ENCODE measurements at places on chromosomes 7 and 10.

DNA sequence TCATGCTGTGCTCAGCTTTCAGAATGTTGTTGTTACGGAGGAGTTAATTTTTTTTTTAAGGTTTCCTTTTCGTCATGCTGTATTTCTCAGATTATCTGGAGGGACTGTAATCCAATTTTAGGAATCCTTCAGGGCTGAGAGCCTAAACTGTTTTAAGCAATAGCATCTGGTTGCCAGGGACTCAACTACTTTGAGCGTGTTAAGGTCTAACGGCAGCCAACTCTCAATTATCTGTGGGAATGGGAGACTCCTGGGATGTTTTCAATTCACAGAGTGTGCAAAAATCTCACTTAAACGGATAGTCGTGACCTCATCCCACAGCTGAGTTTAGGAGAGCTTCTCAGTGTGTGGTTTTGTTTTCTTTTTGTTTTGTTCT, 291.7 kb downstream of the AUTS2 start:
- no peak for DNase-seq

GRCh38 chr10:43205681-43206390, 61.0 kb downstream of the RASGEF1A start:
- DNase-seq, result no peak

GRCh38 chr10:102368077-102368476, 27.4 kb upstream of the NFKB2 start:
- DNase-seq, result no peak

DNA sequence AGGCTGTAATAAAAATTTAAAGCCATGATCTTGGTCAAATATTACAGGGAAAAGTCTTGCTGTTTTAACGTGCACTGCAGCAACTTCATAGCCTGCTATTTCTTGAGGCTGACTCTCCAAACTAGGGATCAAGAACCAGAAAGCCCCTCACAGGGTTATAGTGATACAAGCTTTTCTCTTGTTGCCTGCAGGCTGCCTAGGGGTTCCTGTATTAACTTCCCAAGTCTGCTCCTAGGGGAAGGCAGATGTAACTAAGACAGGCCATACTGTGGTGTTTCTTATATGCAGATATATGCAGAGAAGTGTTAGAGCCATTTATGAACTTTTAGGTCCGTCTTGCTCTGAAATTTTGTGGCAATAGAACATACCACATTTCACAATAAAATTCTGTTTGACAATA, 175.7 kb downstream of the FOXP2 start:
- no peak for DNase-seq

DNA sequence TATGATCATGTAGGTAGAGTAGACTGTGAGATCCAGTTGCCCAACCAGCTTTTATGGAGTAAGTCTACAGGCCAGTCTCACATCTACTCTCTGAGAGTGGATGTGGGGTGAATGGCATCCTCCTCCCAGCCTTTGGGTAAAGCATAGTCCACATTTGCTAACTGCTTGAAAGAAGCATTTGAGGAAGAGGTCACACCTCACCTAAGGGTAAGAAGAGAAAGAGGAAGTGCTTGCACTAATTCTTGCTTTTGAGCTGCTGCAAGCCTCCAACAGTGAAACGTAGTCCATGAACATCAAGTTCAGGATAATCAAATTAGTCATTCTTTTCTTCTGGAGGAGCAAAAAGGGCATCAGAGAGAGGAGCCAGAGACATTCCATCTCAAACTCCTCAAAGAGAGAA, 93.9 kb upstream of the AGR3 start:
- DNase-seq, result no peak

DNA sequence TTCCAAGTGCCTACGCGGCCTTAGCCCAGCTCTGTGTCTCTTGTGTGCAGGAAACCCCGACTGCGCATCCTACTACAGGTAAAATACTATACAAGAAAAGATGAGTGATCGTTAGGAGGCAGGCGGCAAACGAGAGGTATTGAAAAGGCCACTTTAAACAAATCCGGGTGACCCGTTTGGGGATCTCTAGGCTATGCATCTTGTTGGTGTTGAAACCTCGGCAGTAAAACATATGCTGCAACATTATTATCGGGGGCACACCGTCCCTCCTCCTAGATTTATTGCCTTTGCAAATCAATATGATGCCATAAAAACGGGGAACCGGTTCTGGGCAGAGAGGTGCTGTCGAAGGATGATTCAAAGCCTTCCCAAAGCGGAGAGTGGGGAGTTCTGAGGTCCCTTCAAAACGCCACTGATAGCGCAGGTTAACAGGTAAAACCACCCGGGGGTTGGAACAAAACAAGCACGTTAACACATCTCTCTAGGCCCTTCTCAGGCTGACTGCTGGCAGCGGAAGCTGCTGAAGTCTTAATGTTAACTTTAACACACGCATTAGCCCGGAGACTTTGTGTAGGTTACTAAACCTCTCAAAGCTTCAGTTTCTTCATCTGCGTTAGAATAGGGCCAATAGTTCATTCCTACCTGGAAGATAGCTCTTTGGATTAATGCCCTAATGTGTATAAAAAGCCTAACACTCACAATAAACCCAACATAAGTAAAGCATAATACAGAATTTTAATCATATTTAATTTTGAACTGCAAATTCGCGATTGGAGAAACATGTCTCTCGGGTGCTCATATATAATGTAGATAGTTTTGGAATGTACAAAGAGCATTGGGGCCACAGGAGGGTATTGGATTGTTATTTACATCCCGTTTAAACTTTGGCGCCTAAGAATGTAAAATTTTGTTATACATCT, 2.6 kb upstream of the TBX20 start:
- no peak for DNase-seq

DNA sequence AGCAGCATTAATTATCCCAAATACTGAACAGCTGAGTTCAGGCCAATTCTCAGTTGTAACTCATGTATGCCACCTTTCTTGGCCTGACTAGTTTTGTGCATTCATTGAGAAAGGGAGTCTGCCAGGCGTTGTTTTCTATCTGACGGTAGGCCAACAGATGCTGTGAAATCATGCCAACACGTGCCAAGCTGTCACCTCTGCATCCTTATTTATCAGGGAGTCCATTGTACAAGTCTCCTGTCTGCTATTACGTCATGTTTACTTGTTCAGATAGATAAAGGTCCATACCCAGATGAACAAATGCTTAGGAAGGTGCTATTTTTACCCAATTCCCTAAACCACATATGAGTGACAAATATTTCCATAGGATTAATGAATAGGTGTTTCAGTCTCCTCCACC, 127.2 kb upstream of the CDK6 start:
- DNase-seq, result no peak

- no peak for DNase-seq
These were observed 724.5 kb downstream of the ANKRD7 start for GRCh38 chr7:118949031-118949430.

DNA sequence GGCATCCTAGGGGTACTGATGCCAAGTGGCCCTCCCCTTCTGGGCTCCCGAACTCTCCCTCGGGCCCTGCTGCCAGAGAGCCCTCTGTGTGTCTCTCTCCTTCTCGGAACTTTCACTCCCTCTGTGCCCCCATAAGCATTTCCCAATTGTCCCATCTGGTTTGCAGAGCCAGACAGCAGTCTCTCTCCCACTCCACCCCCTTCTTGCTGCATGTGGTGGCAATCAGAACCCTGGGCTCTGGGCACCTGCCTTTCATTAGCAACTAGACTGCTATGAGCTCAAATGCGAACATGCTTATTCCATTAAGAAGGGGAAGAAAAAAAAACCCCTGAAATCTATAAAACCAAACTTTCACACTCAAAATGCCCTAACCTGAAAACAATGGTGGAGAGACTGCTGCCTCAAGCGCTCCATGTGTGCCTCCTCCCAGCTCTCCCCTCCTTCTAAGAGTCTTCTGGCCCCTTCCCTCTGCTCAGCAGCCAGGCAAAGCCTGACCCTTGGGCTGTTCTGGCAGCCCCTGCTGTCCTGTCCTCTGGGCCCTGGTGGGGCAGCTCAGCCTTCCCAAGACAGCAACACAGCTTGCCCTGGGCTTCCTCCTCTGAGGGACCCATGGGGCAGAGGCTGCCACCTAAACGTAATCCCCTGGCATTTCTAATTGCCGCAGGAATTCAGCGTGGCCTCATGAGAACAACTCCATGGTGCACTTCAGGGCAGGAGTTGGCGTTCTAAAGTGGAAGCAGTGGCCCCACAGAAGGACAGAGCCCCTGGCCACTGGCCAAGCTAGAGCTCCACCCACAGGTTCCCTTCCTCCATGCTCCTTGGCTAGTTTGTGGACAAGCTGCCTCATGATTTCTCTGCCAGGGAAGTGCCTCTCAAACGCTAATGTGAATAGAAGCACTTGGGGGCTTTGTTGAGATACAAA, 415.4 kb downstream of the PLXNA4 start:
- no peak for DNase-seq

- DNase-seq, result no peak
These were observed 93.6 kb upstream of the PCBD1 start for GRCh38 chr10:70981936-70982335.

- DNase-seq, result no peak
These were observed 18.4 kb downstream of the NKX2-3 start for GRCh38 chr10:99551158-99551557.

DNA sequence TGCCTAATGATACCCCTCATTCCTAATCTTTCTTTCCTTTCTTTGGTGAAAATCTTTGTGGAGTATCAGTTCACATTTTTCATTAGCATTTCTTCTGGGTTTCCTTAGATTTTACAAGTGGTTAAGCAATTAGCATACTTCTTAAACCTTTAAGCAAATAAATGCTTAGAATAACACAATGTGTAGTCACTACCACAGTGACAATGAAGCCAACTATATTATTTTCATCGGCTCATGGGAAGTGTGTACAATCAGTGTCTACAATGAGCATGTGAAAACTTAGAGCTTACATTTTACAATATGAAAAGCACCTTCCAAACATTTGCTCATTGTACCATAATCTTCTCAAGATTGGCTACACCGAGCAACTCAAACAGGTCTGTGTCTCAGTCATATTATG, 176.2 kb upstream of the PLXNA4 start:
- DNase-seq, result no peak

DNA sequence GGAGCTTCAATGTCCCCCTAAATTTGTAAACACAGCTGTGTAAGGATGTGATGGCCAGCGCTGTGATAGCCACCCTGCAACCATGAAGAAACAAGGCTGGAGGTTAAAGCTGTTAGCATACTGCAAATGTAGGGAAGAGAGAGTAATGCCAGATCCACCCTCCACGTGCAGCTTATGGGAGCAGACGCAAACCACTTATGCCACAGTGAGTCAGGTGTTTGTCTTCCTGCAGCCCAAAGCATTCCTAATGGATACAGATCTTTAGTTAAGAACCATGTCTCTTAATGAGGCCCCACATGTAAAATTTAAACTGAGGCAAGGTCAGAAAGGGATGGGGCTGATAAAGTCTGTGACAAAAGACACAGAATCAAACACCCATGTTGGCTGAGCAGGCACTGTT, 13.6 kb upstream of the MYL7 start:
- no peak for DNase-seq

GRCh38 chr10:1068380-1069361, 12.5 kb downstream of the WDR37 start:
- DNase-seq, result no peak

DNA sequence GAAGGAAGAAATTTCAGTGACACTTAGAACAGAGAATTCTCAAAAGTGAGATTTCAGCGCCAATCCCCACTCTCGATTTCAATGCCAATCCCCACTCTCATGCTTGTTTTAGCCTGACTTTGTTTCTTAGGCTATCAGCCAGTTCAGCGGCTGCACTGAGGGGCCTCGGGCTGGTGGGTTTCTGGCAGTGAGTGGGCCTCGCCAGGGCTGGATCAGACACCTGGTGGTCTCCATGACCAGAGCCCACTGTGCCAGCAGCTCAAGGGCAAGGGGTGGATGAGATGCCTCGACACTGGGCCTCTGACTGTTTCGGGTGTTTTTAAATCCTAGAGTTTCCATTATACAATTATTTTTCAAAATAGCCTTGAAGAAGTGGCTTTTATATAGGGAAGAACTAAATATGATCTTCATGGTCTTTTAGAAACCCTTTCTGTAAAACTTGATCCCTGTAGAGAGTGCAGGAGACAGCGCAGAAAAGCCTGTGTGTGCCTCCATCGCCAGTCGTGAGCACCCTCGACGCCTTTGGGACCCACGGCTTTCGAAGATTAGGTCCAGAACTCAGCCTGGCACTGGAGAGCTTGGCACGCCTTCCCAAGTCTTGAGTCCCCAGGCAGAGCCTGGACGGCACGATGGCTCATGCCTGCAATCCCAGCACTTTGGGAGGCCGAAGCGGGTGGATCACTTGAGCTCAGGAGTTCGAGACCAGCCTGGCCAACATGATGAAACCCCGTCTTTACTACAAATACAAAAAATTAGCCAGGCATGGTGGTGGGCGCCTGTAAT, 76.2 kb downstream of the INPP5A start:
- DNase-seq, result no peak

GRCh38 chr10:95350219-95350829, 59.5 kb upstream of the PDLIM1 start:
- DNase-seq, result no peak

DNA sequence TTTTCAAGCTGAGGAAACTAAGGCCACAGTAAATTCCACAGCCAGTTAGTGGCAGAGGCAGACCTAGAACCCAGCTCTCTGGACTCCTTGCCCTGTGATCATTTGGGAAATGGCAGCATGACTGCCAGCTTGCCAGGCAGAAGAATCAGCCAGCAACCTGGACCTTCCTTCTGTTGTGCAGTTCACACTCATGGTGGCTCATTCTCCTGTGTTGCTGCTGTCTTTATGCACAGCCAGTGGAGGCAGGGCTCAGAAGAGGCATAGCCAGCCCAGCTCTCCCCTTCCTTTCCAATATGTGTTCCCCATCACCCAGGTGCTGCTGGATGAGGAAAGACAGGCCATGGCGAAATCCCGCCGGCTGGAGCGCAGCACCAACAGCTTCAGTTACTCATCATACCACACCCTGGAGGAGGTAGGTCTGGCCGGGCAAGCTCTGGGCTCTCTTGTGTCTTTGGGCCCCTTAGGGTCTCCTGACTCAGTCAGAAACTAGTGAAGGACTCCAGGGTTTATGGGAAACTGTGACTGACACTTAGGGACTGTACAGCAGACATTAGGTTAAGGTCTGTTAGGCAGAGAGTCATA, 14.8 kb downstream of the CPA5 start:
- no peak for DNase-seq

DNA sequence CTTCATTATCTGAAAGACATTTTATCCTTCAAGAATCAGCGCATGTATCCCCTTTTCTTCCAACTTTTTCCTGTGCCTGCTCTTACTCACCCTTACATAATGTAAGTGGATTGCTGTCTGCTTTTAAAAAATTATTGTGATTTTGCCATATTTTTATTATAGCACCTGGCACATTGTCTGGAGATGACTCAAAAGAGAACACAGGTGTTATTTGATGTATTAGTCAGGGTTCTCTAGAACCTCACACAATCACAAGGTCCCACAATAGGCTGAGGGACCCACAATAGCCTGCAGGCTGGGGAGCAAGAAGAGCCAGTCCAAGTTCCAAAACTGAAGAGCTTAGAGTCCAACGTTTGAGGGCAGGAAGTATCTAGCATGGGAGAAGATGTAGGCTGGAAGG, 390.0 kb downstream of the EXOC4 start:
- DNase-seq, result no peak

- DNase-seq, result no peak
These were observed 29.0 kb downstream of the CPXM2 start for GRCh38 chr10:123862421-123863182.

GRCh38 chr10:76840802-76841201, 796.8 kb downstream of the KCNMA1 start:
- no peak for DNase-seq

- no peak for DNase-seq
These were observed 170.4 kb downstream of the MAGI2 start for GRCh38 chr7:79282882-79283602.

- no peak for DNase-seq
These were observed 166.7 kb downstream of the PTPN20 start for GRCh38 chr10:47077941-47078340.
